ENCODE measurements at places on chromosomes 4 and X. TPM values are rescaled to one million over a fixed set of nuclear protein-coding genes. Genes with fewer than 3 reads are reported as not detected.

PDCL2 gene
- total RNA-seq, result not detected

LPAR4 gene
- total RNA-seq, result not detected

DMP1 gene
- total RNA-seq, result not detected

SSX1 gene
- not detected for total RNA-seq

PGK1 gene
- total RNA-seq, result 744 TPM

Measured in activated naive CD4-positive, alpha-beta T cell treated with anti-CD3 and anti-CD28 coated beads for 36 hours (primary cell).